ENCODE measurements at places on chromosomes 5 and 9.
A peak's percentile ranks its signal among the peaks of the same experiment; 100 is the strongest.

DNA sequence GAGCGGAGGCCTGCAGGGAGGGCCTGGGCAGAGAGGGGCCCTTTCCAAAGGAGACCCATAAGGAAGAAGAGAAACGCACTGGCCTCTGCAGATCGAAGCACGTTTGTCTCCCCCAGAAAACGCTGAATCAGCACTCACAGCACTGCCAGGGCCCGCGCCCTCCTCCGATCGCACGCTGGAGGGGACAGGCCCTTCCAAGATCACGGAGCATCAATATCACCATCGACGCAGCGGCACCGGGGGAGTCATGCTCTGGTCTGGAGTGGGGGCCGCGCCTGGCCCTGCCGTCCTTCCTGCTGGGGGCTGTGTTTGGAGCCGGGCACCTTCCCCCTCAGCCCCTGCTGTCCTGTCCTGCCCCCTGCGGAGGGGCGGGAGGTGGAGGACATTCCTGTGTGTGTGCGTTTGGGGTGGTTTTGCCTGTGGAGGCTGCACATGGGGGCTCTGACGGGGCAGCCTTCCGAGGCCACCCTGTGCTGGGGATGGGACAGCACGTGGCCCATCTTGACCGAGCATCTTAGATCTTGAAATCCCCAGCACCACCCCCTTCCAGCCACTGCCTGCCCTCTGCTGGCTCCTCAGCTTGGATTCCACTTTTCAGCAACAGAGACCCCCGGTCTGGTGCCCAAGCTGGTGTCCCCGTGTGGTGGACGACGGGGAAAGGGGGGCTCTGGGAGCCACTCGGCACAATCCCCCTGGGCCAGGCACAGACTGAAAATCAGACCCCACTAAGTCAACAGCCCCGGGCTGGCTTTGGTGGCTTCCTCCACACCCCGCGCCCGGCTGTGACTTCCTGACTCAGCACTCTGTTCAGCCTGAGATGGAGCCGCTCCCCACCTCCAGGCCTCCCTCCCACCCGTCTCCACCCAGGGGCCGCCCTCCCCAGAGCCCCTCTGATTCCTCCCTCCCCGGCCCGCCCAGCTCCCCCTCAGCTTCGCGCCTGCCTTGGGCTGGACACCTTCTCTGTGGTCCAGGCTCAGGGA lies 8.3 kb downstream of the TMEM250 start:
- DNase-seq: no peak

DNA sequence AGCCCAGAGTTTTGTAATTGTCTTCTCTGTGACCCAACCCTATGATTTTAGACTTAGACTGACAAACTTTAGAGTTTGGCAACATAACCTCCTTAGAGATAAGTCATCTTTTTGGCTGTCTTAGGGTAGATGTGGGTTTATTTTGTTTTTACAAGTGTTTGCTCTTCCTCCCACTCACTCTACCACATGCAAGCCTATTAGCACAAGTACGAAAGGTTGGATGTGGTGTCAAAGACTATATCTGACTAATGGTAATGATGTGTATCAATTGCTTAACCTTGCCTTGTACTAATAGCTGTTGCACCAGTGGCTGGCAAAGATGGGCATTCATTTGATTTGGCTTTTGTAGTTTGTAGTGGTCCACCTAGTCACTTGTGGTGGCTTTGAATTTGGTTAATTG lies 46.5 kb downstream of the SLC25A46 start:
- no peak for DNase-seq

- DNase-seq: no peak
These were observed 154.2 kb downstream of the ESM1 start for GRCh38 chr5:54831233-54831632.

DNA sequence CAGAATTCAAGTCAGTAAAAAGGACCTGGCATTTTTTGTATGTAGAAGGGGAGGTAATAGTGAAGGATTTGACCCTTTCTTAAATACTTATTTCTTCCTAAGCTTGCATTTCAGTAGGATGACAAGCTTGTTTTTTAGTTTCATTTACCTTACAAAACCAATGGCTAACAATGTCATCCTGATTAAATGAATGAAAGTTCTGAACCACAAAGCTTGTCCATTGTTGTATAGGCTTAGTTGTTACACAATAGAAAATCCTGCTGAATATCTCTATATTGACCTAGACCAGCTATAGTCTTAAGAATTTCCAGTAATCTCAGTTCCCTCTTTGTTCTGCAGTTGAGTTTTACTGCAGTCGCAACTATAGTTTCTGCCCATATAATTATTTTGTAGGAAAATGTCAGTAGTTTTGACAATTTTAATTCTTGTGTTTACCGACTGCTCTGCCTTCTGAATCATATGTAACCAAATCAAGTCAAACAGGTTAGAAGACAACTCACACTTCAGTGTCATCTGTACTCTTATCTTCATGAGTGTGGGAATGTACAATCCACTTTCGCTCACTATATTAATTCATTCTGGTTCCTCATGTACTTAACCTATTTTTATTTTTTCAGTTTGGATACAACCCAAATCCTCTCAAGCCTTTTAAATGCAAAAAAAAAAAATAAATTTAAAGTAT lies 195.7 kb downstream of the CD180 start:
- DNase-seq: no peak

DNA sequence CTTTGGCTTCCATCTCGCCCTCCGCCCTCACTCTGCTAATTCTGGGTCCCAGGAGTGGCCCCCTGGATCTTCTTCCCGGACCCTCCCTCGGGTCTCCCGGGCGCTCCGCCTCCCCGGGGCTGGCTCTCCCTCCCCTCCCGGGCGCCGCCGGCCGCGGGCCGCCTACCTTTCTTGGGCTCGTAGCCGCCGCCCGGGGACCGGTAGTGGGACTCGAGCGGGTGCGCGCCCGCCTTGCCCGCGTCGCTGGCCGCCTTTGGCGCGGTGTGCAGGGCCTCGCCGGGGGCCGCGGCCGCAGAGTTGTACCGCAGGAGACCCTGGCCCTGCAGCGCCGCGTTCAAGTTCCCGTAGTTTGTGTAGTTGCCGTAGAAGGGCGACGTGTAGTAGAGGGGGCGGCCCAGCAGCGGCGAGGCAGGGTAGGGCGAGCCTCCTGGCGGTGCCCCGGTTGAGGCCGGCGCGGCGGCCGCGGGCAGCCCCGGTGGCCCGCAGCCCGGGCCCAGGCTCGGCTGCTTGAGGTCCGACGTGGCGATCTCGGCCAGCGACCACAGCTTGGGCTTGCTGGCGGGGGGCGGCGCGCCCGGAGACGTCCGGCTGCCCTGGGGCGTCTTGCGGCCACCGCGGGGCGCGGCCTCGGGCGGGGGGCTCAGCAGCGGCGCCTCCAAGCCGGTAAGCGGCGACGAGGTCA lies 3.2 kb downstream of the IRX2 start:
- no peak for DNase-seq

DNA sequence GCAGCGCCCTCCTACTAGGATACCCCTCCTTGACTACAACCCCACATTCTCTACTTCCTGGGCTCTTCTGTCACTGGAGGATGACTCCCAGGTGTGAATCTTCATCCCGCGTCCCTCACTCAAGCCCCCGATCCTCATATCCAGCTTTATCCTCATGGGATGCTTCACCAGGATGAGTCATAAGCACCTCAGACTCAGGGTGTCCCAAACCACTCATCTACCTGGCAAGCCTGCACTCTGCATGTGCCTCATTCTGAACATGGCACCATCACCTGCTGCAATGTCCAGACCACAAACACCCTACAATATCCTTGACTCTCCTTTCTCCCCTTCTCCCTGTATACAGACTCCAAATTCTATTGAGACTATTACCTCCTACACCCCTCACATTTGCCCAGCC lies 1.5 kb upstream of the TGFBI start:
- DNase-seq: no peak

GRCh38 chr5:161167016-161167767 lies 315.2 kb upstream of the ATP10B start:
- DNase-seq: no peak

DNA sequence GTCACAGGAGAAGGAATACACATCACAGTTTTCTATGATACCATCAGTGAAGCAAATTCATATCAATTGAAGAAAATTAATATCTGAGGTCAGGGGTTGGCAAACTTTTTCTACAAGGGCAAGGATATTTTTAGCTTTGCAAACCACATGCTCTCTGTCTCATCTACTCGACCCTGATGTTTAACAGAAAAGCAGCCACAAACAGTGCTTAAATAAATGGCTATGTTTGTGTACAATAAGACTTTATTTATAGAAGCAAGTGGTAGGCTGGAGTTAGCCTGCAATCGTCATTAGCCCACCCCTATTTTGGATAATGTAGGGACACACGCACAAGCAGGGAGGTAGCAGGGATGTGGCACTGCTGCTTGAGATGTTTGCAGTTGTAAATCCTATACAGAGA lies 251.4 kb downstream of the CETN3 start:
- no peak for DNase-seq

DNA sequence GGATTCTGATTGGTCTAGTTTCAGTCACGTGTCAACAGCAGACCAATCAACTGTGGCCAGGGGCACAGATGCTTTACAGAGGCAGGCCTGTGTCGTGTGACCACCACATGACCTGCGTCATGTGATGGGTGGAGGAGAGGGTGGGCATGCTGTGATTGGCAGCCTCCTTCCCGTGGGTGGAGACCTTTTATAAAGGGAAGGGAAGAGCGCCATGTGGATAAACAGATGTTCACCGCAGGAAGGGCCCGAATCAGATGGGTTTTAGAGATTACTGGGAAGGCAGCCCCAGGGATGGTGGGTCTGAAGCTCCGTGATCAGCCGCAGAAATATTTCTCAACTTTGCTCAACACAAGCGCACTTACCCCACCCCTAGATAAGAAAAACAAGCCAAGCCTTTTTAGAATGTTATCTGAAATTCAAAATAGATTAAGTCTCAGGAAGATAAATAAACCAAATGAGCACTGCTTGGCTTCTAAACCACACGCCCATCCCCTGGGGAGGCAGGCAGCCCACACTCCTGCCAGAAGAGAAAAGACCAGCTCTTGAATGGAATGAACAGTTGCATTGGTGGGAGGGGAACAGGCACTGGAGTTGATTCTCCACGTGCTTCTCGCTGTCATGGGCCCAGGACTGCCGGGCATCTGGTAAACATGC lies 43.6 kb downstream of the ROPN1L start:
- no peak for DNase-seq

- no peak for DNase-seq
These were observed 1.6 kb downstream of the DNLZ start for GRCh38 chr9:136361754-136362449.

DNA sequence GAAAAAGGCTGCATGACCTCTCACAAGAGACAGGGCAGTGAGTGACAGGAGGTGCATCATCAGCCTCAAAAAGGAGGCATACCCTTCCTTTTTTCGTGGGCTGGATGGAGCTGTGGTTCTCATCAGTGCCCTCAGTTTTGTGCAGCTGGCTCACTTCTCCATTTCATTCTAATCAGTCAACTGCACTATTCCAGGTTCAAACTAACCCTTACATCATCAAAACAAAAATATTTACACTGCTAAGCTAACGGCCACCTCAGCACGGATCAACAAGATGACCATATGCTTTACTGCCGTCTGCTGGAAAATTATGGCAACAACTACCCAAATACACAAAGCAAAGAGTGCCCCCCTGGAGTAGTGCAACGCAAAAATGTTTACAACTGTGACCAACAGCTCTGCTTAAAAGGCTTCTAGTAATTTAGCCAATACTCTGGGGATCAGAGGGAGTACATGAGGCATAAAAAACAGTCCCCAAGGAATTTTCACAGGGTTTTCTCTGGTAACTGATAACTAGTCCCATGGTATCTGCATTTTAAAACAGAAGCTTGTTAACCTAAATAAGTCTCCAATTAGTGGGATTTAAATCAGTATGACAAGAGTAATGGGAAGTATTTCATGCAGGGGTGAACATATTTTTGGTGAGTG lies 10.8 kb downstream of the KCNV2 start:
- peak; percentile 47 for DNase-seq

DNA sequence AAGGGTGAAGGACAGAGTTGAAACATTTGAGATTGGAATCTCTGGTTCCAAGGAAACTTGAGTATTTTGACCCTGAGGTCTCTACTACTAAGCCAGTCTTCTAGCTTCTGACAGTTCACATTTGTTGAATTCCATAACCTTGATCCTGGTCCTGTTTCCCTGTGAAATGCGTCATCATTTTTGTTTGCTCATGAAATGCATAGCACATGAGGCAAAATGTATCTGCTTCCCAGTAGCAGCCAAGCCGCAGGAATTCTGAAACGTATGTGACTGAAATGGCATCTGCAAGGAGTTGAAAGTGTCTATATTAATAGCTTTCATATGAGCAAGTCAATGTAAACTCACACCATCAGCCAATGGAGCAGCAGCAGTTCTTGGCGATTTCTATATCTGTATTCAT lies 307.9 kb downstream of the CSNK1G3 start:
- no peak for DNase-seq

DNA sequence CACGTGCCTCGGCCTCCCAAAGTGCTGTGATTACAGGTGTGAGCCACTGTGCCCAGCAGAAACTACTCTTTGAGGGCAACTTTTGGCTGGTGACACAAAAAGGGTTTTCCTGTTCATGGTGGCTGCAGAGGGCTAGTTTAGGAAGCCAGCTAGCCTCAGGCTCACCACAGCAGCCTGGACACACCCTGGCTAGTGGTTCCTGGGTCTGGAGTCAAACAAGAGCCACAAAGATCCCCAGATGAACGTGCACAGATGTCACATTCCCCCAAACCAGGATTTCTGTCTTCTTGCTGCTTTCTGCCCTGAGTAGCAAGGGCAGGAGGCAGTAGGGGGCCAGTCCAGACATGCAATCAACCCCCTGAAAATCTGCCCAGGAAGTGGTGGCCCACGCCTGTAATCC lies 6.8 kb downstream of the HBEGF start:
- no peak for DNase-seq

- DNase-seq: no peak
These were observed 230.2 kb upstream of the DAPK1 start for GRCh38 chr9:87267251-87268070.

DNA sequence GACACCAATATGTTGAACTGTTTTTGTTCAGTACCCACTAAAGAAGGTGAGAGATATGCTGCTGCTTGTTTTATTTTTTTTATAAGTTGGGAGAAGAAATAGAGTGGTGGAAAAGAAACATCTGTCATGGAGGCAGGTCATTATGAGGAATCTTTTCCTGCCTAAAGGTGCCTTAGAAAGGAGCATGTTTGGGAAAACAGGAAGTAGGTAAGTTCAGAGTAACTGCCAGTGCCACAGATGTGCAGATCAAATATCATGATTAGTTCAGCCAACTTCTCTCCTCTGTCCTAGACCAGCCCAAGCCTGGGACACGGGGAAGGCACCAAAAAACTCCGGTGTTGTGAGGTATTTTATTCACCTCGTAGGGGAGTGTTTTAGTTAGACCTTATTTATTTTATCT lies 144.2 kb downstream of the MAN2A1 start:
- DNase-seq: no peak

Measured in RKO (cell line).